OCI-LY7 (cell line): ENCODE measurements at places on chromosomes 7 and 10.

DNA sequence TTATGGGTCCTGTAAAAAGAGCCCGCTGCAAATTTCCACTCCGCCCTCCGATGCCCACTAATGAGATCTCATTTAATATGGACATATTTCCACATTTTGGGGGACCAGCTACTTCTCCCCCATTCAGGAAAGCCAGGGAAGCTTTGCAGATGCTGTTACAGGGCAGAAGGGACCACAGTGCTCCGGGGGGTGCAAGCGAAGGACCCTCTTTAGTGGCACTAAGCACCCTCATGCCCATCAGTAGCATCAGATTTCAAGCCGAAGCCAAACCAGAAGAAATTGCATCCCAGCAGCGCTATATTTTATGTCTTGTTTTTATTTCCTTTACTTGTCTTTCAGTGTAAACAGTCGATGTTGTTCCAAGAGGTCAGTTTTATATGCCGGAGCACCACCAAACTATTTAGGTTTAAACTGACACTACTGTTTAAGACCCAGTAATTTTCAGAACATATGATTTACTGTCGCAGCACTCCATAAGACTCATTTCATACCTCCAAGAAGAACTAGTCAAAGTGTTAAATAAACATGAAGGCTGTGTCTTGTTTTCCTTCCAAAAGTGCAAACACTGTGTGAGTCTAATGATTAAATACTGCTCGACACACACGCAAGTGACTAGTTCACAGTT lies 122.2 kb upstream of the MGMT start:
- no peak for DNase-seq

DNA sequence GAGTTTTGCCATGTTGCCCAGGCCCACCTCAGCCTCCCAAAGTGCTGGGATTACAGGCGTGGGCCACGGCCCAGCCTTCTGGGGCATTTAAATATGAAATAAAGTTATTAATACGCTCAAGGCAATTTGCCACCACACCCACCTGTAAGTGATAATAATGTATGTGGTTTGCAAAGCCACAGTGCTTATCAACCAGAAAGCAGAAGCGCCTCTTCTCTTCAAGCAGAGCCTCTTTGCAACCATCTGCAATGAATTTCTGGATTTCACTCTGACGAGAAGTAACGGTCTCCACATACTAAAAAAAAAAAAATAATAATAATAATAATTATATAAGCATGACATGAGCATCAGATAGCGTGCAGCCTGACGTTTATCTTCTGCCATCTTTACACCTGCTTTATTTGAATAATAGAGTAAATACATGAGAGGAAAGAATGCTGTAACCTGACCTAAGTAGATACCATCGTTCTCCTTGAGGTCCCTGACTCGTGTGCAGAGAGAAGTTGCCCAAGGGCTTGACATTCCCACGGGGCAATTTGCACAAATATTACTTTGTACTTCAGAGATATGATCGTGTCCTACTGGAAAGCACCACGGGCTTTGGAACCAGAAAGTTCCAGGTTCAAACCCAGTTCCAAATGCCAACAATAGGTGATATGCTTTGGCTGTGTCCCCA lies 34.0 kb downstream of the BRI3 start:
- peak; percentile 28 for DNase-seq

DNA sequence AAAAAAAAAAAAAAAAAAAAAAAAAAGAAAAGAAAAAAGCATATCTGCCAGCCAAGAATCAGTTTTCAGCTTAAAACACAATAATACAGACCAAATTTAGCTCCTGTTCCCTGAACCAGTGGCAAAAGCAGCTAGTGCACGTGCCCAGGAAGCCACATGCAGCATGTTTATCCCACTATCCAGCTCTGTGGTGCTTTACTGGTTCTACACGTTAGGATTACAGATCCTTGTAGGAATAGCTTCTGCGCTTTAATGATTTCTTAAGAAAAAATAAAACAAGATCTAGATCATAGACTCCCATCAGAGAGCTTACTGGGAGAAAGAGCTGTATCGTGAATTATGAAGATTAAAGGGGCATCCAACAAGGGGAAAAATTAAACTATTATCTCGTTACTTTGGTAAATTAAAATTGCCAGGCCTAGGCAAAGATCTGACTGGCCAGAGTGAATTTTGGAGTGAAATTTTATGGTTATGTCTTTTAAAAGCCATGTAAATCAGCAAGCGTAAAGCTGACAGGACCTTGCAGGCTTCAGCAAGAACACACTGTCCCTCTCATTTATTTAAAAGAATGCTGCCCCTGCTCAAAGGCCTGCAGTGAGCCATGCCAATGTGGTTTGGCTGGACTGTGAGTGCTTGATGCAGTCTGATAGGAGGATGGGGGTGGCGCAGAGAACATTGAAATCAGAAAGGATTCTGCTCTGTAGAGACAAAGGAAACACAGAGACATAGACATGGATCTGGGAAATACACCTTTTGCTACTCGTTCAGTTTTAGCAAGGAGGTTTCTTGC lies 177.3 kb upstream of the PHYHIPL start:
- no peak for DNase-seq

DNA sequence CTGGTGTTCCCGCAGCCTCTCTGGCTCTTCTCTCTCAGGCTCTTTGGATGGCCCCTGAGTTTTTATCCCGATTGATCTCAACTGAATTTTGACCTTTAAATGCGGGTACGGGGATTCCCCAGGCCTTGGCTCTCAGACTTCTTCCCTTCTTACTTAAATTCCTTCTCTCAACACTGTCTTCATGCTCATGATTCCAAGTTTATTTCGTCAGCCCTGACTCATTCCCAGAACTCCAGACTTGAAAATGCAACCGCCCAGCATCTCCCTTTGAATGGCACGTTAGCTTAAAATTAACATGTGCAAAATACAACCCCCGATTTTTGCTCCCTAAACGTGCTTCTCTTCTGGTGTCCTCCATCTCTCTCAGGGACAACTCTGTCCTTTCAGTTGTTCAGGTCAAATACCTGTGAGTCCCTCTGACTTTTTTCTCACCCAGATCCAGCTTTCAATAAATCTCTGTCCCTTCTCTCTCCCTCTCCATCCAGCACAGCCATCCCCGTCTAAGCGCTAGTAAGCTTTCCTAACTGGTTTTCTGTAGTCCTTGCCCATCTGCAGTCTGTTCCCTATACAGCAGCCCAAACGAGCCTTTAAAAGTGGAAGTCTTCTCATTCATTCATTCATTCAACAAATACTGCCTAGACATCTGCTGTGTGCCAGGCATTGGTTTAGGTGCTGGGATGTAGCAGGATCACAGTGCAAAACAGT lies 7.1 kb downstream of the HECW1 start:
- no peak for DNase-seq

DNA sequence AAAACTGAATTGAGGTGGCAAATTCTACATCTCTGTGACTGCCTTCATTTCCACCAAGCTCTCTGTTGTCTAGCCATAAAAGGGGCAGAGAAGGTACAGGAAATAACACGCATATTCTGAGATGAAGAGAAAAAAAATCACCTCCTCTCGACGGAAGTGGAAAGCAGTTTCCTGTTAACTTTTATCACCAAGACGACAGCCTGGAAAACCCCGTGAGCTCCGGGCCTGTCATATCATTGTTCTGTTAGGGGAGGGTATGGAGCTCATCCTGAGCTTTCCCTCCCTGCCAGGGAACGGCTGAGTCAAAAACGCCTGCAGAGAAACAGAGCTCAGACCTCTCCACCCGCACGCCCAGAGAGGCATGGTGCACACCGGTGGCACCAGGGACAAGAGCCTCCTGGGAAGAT lies 200.3 kb downstream of the PRPF18 start:
- DNase-seq: peak; percentile 79

DNA sequence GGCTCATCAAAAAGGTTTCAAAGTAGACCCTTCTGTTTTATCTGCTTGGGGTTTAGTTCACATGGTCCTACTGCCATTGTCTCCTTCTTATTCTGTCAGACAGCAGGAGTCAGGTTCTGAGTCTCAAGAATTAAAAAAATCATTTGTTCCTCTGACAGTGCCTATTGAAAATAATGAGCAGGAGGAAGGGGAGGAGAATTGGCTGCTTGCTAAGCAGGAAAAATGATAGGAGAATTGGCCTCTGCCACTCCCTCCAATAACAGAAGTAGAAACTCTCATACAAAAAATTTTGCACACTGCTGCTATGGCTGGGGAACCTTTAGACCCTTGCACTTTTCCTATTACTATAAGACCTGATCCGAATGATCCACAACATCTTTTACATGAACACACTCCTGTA lies 35.7 kb downstream of the OR13A1 start:
- no peak for DNase-seq

DNA sequence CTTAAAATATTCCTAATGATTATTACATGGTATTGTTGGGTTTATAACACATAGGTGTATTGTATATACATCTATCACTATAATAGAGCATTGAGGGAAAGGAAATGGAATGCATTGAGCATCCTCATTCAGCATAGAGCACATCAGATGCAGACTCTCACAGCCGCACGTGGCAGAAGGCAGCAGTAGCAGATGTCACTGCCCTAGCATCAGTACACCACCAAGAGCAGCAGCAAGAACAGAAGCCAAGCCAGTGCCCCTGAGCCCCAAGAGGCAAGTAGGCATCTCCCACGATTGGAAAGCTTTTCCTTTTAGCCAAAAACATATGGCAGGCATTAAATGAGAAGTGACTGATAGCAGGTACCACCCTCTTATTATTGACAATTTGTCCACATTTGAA lies 510.0 kb downstream of the TNS3 start:
- DNase-seq: no peak

GRCh38 chr10:123377883-123378282 lies 223.7 kb downstream of the BUB3 start:
- no peak for DNase-seq

- DNase-seq: no peak
These were observed 56.7 kb downstream of the NHLRC2 start for GRCh38 chr10:113911113-113911512.

GRCh38 chr7:1137517-1138167 lies 22.4 kb downstream of the ZFAND2A start:
- DNase-seq: no peak
